ENCODE measurements at places on chromosomes 5 and 9.

DNA sequence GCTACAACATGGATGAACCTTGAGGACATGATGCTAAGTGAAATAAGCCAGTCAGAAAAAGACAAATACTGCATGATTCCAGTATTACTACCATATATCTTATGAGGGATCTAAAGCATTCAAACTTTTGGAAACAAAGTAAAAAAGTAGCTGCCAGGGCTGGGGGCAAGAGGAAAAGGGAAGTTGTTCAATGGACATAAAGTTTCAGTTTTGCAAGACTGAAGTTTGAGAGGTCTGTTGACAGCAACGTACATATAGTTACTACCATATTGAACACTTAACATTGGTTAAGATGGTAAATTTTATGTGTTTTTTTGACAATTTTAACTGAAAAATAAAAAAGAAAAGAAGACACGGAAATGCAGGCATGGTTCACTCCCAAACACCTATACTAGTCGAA is 77.6 kb downstream of the MAPKAP1 start:
- DNase-seq = no peak

DNA sequence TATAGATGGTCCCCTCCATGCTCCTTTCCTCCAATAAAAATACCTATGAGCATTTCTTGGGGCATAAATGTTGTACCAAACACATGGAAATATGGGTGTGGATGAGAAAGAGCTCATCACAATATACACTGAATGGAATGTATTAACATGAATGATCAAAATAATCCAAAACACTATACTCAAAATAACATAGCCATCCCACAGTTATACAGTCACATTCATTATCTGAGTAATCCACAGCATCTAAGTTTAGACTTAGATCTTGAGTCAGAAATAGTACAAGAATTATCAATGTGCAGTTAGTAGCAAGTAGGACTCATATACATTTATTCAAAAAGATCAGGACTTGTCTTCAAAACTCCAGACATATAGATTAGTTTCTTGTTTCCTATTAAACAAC is 175.2 kb upstream of the NREP start:
- DNase-seq = no peak

DNA sequence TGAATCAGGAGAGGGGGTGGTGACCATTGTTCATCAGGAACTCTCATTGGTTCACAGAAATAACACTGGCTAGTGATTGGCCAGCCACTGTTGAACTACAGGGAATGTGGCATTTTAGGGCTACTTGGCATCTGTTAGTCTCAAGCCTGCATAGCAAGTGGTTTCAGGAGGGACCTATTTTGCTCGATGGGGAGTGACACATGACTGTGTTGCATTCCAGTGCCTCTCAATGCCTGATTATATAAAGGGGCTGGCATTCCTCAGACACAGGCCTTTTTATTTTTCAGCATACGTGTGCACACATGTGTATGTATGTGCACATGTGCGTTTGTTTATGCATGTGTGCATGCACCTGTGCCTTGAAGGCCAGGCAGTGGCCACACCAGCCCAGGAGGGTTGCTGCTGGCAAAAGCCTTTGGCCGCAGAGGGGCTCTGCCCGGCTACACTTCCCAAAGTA is 23.2 kb downstream of the FGD3 start:
- no peak for DNase-seq

GRCh38 chr5:20020247-20020646 is 32.2 kb upstream of the CDH18 start:
- DNase-seq = no peak

- DNase-seq = peak; percentile 50
Observed at GRCh38 chr9:83636813-83637212, 13.9 kb downstream of the IDNK start.

GRCh38 chr9:82987370-82988189 is 75.4 kb downstream of the RASEF start:
- DNase-seq = no peak

GRCh38 chr5:161283296-161283695 is 263.2 kb downstream of the GABRB2 start:
- no peak for DNase-seq

DNA sequence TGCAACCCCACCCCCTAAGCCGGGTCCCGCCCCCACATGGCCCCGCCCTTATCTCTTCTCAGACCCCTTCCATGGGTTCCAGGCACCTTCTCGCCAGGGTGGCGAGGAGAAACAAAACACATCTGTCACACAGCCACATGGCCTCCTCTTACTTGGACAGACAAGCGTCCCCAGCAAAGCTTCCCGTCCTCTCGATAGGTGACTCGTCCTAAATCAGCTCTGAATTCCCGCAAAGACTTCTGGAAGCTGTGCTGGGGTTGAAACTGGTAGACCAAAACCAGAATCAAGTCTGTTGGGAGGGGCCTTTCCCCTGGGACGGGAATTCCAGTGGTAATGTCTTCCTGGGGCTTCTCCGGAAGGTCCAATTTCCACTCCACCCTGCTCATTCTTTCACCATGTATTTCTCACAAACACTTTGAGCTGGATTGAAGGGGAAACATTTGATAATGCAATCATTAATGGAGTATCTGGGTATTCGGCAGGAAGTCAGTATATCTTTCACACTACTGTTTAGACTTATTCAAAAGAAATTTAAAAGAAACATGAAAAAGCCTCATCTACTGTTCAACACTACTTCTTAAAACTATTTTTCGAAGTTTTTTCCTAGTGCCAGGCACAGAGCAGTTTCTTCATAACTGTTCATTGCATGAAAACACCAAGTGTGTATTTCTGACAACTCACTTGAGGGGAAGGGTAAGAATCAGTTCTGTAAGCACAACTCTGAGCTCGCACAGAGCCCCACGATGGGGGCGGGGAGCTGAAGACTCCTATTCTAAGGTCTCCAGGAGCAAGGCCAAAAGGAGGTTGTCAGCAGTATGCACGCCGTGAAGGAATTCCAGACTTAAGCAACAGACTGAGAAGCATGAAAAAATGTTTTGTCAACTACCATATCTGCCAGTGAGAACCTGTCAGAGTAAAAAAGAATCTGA is 644 bp upstream of the CTNNAL1 start:
- DNase-seq = no peak

DNA sequence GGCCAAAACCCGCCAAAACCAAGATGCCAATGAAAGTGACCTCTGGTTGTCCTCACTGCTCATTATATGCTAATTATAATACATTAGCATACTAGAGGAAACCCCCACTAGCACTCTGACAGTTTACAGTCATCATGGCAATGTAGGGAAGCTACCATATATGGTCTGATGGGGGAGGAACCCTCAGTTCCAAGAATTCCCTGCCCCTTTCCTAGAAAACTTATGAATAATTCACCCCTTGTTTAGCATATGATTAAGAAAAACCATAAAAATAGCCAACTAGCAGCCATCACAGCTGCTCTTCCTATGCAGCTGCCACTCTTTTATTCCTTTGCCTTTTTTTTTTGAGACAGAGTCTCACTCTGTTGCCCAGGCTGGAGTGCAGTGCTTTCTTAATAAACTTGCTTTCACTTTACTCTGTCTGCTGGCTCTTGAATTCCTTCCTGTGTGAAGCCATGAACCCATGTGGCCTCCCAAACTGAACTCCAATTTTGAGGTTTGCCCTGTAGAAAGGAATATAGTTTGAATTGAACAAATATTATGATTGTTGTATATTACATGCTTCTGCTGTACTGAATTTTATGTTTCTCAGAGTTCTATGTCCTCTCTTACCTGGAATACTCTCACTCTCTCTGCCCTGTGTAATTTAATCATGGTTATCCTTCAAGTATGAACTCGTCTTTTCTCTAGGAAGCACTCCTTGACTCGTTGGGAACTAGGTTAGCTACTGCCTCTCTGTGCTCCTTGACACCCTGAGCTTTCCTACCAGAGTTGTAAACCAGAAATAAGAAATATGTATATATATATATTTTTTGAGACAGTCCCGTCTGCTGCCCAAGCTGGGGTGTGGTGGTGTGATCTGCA is 59.8 kb downstream of the KIAA1958 start:
- DNase-seq = no peak

GRCh38 chr5:53963958-53964357 is 346.4 kb downstream of the ARL15 start:
- no peak for DNase-seq

DNA sequence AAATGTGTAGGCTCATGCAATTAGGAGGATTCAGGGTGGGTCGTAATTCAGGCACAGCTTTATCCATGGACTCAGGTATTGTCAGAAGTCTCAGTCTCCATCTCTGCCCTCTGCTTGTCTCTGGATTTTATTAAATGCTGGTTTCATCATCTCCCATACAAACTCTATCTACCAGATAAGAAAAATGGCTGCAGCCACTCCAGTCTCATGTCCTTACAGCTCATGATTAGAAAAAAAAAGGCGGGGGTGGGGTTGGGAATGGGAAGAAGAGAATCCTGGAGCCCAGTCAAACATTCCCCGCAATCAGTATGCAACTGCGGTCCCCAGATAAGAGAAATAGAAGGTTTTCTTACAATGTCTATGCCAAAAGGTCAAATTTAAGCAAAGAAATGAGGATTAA is 7.6 kb upstream of the FBXO38 start:
- no peak for DNase-seq

DNA sequence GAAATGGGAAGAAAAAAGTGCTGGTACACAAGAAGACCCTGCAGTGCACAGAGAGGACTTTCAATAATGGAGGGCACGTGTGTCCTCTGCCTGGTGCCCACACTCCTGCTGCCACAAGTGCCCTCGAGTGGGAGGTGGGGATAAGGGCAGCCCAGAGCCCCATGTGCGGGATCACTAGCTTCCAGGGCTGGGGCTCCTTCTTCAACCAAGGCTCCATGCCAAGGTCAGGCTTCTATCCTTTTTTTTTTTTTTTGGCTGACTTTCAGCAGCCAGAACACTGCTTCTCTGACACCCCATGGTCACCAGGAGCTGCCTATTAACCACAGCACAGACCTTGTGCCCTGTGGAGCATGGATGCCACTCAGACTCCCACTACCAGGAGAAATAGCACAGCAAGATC is 7.5 kb downstream of the ACSL6 start:
- DNase-seq = no peak

DNA sequence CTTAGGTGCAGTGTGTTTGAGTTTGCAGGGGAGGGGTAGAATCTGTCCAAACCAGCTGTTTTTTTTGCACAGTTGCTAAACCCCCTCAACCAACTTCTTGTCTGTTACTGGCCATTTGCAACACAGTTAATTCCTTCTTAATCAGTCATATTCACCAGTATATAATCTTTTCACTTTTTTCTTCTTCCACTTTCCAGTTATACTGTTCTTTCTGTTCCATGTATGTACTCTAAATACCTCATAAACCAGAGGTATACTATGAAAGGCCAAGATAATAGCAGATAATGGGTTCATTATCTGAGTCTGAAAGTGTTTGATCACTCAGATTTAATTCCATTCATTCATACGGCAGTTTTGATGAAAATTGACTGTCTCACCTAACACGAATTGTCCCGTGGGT is 11.1 kb downstream of the SMAD5 start:
- DNase-seq = no peak

DNA sequence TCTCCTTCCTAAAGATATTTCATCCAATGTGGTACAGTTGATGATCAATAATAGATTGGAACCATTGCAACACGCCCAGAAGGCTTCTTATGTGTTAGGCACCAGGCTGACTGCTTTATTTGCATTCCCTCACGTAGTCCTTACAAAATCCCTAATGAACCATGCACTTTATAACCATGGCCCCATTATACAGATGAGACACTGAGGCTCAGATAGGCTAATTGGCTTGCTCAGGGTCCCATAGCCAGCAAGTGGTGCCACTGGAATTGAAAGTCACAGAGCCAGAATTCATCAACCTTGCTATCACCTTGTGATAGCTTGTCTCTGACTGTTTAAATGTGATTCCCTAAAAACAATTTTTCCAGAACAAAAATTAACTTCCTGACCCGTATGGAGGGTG is 27.8 kb upstream of the RAI14 start:
- no peak for DNase-seq

DNA sequence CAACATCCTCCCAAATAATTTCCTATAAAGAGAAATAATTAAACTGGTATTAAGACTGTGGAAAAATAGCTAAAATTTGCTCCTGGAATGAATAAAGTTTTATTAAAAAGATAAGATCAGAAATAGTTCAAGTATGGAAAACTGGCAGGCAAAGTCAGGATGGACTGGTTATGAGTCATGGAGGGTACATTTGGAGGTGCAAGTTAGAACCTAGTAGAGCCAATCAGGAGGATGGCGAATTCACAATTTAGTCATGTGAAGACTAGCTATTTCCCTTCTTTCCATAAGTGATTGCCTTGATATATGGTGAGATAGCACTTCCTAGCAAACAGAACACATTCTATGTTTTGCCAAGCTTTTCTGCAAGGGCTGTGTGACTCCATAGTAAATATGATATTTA is 1303.5 kb downstream of the EFNA5 start:
- DNase-seq = no peak

- no peak for DNase-seq
Observed at GRCh38 chr5:33362915-33363314, 77.8 kb upstream of the TARS1 start.

DNA sequence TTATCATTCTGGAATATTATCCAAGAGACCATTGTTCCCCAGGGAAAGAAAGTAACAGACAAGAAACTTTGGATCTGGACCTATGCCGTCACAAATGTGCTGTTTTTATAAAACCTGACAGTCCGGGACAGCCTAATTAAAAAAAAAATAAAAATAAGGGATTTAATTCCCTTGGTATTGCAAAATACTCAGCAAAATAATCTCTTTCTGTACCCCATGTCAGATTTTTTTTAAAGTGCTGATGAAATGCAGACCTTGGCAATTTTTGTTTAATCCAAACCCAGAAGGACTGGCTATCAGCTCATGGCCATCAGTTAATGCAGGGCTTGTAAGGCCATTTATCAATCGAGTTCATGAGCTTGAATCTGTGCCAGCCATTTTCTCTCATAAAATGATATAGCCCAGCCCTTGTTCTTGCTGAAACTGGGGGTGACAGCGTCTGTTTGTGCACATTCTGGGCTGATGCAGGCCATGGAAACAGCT is 162.7 kb upstream of the S1PR3 start:
- DNase-seq = no peak

- DNase-seq = peak; percentile 13
Observed at GRCh38 chr5:88826646-88827585, 56.1 kb downstream of the MEF2C start.

DNA sequence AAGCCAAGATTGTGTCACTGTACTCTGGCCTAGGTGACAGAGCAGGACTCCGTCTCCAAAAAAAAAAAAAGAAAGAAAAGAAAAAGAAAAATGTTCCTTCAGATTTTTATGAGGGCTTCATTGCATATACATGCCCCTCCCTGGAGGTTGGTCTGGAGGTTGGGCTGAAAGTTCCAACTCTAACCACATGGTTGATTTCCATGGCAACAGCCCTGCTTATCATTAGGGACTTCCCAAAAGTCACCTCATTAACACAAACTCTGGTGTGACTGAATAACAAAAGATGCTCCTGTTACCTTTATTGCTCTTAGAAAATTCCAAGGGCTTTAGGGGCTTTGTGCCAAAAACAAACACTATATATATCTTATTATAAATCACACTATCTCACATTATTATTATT is 113.8 kb downstream of the TMC1 start:
- no peak for DNase-seq

- DNase-seq = no peak
Observed at GRCh38 chr5:82313016-82313415, 34.9 kb upstream of the RPS23 start.

- DNase-seq = no peak
Observed at GRCh38 chr9:126390923-126391322, 64.3 kb downstream of the MVB12B start.

- DNase-seq = peak; percentile 30
Observed at GRCh38 chr9:128192601-128193371, 1.4 kb upstream of the CIZ1 start.

GRCh38 chr9:35236692-35237091 is 74.9 kb downstream of the UNC13B start:
- DNase-seq = no peak

GRCh38 chr5:65969539-65970393 is 43.4 kb downstream of the ERBIN start:
- DNase-seq = no peak
